ENCODE measurements at places on chromosomes 4 and X.

GRCh38 chr4:102564399-102565059, 63.4 kb downstream of the NFKB1 start:
- DNase-seq, result no peak

DNA sequence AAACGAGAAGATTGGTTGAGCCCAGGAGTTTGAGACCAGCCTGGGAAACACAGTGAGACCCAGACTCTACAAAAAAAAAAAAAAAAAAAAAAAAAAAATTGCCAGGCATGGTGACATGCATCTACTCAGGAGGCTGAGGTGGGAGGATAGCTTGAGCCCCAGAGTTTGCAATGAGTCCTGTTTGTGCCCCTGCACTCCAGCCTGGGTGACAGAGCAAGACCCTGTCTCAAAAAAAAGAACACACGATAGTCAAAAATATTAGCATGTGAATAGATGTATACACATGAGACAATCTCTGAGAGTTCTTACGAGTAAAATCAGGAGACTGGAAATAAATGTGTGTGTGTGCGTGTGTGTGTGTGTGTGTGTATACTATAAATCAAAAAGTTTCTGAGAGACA, 966.3 kb downstream of the FSTL5 start:
- DNase-seq, result no peak

DNA sequence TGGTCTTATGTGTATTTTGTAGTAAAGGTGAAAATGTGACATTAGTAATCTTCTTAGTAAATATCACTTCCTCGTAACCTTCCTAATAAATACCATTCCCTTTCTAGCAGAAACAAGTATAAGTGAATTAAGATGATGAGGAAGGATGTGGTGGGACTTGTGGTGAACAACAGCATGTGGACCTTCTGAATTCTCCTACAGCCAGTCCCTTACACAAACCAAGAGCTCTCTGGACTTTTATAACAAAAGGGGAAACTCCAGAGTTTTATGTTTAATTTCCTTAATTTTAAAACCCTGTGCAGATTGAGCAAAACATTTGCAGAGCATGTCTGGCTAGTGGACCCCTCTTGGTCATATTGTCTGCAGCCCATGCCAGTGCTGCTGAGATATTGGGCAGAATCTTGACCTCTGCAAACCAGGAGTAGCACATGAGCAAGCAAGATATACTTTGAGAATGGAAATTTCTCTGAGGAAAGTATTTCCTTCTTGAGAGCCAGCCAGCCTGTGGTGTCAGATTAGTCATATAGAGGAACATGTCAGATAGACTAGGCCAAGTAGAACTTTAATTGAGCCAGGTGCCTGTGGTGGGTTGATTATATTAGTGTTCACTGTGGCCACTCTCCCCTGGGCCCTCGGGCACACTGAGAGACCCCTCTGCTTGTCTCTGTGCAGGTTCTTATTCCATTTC, 328.2 kb downstream of the DKK2 start:
- DNase-seq, result no peak

GRCh38 chr4:154036856-154037255, 248.0 kb upstream of the SFRP2 start:
- DNase-seq, result no peak

- no peak for DNase-seq
These were observed 32.5 kb upstream of the ELF2 start for GRCh38 chr4:139209470-139210063.

DNA sequence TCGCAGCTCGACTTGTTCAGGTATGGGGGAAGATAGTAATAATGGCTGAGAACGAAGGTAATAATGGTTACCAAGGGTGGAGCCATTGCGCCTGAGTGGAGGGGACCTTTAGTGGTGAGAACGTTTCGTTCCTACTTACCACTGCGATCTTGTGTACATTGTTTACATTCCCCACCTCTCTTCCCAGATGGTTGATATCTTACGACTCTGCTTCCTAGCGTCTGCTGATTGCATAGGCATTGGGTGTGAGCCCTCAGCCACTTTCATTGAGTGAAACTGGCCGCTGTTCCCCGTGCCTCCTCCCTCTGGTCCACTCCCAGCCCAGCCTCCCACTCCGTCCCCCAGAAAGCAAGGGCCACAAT, 850 bp downstream of the IGBP1 start:
- no peak for DNase-seq

DNA sequence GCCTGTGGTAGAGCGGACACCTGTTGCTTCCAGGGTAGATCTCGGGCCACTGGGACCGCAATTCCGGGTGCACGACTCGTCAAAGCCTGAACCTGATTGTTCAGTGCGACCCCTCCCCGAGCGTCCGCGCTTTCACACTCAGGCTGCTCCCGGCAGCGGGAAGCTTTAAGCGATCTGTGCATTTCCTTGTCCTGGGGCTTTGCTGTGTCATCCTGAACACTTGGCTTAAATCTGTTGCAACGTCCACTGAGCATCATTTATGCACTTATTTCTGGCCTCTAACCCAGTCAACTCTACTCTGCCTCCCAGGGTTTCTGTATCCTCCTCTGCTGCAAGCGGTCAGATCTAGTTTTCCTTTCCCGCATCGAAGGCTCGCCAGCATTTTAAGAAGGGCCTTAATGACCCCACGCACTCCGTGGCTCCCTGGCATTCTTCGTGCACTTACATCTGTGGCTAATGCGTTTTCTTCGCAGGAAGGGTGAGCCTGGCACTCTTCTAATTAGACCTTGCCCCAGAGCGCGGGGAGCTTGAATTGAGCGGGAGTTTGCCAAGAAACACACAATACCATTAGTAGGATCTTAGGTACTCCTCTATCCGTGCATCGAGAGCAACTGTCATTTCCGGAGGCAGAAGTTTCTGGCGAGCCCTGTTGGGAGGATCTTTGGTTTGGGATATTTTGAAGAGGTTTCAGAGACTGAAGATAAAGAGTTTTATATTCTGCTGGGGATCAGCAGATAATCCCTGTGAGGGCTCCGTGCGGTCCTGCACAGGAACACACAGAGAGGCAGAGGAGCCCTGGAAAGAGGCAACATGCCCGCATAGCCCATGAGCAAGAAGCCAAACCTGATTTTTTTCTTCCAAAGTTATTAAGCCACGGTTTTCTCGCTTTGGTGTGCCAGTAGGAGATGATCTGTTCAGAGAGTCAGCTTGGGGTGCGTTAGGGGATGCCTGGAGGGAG, 654 bp upstream of the DDIT4L start:
- DNase-seq, result no peak

GRCh38 chr4:152676052-152676854, 3.5 kb downstream of the TMEM154 start:
- DNase-seq, result no peak

GRCh38 chr4:128776794-128777216, 32.7 kb upstream of the JADE1 start:
- peak; percentile 31 for DNase-seq

DNA sequence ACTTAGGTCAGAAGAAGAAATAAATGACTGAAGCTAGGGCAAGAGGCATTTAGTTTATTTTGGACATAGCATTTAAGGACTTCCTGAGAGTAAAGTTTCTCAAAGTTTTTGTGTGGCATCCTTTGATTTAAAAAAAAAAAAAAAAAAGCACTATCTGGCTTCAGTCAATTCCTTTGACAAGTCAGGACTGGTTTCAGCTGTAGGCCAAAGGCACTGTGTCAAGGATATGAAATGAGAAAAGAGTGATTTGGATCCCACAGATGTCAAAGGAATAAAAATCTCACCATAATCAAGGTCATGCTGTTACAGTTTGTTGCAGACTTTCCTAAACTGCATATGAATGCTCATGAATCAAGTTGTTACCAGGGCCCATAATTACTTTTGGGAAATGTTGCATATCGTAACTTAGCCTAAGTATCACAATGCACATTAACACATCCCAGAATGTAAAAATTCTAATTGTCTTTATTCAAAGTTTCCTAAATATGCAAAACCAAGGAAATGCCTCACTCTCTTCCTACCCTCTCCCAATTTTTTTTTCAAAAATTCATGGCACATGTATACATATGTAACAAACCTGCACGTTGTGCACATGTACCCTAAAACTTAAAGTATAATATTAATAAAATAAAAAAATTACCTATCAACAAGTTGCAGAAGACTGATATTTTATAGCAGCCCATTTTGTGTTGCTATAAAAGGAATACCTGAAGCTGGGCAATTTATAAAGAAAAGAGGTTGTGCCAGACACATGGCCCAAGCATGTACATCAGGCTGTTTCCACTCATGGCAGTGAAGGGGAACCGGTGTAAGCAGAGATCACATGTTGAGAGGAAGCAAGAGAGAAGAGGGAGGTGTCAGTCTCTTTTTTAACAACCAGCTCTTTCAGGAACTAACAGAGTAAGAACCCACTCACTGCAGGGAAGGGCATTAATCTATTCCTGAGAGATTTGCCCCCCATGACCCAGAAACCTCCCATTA, 33.7 kb upstream of the ADAMTS3 start:
- no peak for DNase-seq

DNA sequence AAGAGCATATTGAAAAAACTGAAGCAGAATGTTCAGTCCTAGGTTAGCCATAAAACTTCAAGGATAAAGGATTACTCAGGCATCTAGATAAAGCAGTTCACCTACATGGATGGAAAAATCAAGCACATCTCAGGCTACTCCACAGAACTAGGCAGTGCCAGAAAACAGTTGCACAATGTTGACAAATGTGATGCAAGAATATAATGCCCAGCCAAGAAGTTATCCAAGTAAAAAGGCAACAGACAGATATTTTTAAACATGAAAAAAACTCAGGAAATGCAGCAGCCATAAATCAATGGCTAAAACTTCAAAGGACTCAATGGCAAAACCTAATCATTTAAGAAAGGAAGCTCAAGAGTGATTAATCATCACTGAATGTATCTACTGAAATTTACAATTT, 456.0 kb upstream of the FAM241A start:
- no peak for DNase-seq

GRCh38 chrX:148443216-148443615, 57.2 kb upstream of the AFF2 start:
- no peak for DNase-seq

GRCh38 chr4:153541456-153542096, 75.4 kb downstream of the TMEM131L start:
- DNase-seq, result no peak

- no peak for DNase-seq
These were observed 63.6 kb upstream of the ATP8A1 start for GRCh38 chr4:42720533-42720932.

- DNase-seq, result no peak
These were observed 119.7 kb downstream of the PCDH7 start for GRCh38 chr4:30839583-30840520.

GRCh38 chr4:22052076-22052475, 103.5 kb upstream of the KCNIP4 start:
- no peak for DNase-seq

DNA sequence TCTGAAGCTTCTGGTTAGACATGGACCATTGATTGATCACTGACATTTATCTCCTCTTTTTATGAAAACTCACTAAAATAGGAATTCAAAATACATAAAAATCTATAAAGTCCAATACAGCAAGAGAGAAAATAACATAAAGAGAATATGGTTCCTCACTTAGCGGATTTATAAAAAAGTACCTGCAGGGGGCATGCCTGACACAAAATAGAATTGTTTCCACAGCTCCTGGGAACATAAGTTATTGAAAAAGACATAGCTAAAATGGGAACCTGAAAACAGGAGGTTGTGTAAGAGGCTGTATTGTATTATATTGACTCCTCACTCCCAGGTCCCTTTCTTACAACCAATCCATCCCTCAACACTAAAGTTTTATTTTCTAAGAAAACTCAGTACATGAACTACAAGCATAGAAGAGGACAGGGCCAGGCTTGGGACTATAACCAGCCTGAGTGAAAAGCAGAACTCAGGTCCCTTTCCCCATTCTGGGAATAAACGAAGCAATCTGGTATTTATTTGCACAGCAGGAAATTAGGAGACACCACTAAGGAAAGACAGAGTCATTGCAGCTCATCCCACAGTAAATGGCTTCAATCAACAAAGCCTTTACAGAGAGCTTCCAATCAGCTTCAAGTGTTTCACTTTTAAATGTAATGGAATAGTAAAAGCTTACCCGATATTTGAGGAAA, 121.1 kb upstream of the NDST4 start:
- peak; percentile 29 for DNase-seq

- no peak for DNase-seq
These were observed 606.7 kb downstream of the EPHA5 start for GRCh38 chr4:65063601-65064000.

DNA sequence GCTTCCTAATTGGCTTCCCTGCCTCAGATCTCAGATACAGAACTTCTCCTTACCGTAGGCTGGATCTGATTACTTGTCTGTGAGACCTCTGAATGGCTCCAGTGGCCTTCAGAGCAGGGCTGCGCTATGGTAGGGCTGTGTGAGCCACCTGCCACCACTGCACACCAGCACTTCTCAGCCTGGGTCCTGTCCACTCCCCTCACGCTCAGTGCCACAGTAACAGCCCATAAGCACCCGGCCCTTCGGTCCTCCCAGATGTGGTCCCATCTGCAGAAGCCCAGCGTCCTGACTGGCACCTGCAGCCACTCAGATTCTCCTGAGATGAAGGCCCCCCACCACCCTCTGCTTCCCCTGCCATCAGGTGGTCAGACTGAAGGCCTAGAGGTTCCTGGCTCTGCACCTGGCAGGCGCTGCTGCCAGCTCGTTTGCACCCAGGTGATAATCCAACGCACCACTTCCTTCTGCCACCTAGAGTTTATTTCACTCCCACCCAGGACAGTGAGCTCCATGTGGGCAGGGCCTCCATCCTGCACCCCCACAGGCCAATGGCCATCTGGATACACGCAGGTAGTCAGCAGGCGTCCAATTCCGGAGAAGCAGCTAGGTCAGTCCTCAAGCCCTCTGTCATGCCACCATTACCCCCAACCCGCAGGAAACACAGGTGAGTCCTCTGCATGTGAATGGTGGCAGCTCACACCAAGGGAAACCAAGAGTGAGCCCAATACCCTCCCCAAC, 5.4 kb downstream of the WDR1 start:
- no peak for DNase-seq

GRCh38 chrX:107683931-107684330, 55.6 kb downstream of the PRPS1 start:
- DNase-seq, result no peak

DNA sequence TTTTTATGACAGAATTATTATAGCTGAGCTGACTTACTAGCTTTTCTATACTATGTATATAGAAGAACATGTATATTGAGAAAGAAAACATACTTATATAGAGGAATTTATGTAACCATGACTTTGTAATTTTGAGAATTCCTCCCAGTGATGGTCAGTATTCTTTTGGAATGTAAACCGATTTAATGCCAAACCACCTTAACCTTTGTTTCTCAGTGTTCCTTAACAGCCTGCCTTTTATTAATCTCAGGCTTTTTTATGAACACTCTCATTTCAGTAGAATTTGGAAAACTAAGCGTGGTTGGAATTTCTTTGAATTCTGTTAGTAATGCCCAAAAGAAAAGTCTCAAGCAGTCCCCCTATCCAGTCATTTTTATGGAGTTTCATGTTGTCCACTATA, 47.0 kb downstream of the MOSPD2 start:
- DNase-seq, result no peak

DNA sequence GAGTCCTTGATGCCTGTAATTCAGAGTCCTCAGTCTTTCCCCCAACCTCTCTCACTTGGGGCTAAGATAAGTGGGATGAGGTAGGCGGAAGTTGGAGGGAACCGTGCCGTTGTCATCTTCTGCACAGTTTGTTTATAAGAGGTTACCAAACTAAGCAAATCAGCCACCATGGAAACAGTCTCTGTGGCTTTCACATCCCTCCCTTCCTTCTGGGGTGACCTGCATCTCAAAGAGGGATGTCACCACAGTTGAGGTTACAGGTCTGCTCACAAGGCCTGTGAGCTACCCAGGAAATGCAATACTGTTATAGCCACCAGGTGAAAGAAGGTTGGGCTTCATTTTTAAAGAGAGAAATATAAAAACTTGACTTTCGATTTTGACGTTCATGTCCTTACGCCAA, 26.3 kb downstream of the RTL5 start:
- DNase-seq, result no peak

- no peak for DNase-seq
These were observed 1.7 kb downstream of the INTS6L start for GRCh38 chrX:135522132-135522530.
